ENCODE measurements at places on chromosomes 6 and 20.

DNA sequence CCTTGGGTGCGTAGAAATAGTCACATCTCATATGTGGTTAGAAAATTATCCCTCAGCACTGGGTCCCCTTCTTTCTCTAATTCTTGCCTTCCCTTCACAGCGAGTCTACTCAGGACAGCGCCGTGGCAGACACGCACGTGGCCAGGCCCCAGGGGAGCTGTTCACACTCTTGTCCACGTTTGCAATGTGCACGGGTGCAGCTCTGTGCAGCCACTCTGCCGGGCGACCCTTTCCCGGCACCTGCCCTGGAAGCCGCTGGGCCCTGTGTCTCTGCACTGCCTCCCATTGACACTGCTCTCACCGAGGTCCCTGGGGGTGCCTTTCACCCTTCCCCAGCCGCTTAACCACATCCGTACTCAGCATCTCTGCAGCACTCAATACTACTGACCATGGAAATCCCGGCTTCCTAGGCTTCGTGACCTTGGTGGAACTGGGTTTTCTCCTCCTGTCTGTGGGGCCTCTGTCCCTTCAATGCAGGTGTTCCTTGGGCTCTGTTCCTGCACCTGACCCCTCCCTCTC lies 104.9 kb downstream of the DACT2 start:
- no peak for DNase-seq

GRCh38 chr6:51213811-51214210 lies 395.1 kb downstream of the TFAP2B start:
- no peak for DNase-seq

DNA sequence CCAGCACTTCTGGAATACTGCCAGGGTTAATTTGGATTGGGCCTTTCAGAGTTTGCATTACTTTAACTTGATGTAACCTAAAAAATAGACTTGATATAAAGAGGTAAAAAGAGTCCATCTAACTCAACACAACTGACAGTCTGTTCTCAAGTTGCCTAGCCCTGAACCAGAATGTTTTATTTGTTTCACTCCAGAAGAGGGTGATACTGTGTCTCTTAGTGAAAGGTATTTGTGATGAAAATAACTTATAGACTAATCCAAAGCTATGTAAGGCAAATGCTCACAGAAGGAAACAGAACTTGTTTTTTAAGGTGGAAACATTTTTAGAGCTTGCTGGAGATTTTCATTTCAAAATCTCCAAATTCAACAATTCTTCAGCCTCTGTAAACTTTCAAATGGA lies 469.1 kb upstream of the RUNX2 start:
- DNase-seq, result no peak

DNA sequence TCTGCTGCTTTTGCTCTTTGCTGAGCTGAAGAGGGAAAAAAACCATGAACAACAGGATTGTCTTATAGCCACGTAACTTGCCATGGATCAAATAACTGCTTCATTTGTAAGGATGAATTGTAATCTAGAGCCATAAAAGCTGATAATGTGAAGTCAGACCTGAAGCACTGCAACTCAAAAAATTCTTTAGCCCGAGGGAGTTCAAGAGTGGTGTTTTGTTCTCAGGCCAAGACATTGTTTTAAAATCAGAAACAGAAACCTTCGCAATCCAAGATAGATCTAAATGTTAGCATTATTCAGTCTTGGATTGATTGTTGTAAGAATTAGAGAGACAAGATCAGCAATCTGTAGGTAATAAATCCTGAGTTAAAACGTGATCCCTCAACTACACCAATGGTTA lies at the start of gene TRAPPC3L:
Gene TRAPPC3L, minus strand, starts transcription at position 34 of the 400 bp plus-strand sequence. CDS start 170 bp downstream, outside the sequence.
- DNase-seq, result no peak

GRCh38 chr20:63775096-63775978 lies 35.8 kb downstream of the SLC2A4RG start:
- no peak for DNase-seq

GRCh38 chr20:49603209-49603627 lies 35.3 kb upstream of the PTGIS start:
- no peak for DNase-seq

All from CMK (cell line).